ENCODE measurements at places on chromosomes 3 and 15.
A peak's percentile ranks its signal among the peaks of the same experiment; 100 is the strongest.

DNA sequence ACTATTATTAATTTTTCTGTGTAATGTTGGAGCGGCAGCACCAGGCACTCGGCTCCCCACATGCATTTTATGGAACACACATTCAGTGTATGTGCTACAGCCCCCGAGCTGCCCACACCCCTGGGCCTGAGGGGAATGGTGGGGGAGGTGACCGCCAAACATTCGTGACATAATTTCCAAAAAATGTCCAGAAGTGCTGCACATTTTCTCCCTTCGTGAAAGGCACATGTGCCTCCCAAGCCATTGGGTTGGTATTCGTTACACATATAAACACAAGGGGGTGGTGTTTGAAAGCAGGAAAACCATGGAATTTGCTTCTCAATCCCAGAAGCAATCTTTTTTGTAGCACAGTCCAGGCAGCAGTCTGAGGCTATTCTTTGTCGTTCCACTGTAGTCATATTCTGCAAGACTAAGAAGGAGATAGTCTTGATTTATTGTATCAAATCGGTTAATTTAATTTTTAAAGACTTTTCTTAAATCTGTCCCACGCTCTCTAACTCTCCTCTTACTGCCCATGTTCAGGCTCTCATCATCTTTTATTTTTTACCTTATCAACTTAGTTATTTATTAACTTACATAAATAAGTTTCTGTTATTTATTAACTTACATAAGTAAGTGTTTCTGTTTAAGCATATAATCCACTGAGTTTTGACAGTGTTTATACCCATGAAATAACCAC, 39.2 kb upstream of the POLR2M start:
- peak; percentile 37 for DNase-seq

GRCh38 chr15:29857221-29857789, 35.0 kb upstream of the TJP1 start:
- no peak for DNase-seq

GRCh38 chr15:46576646-46577395, 942.0 kb downstream of the SQOR start:
- DNase-seq = peak; percentile 2

DNA sequence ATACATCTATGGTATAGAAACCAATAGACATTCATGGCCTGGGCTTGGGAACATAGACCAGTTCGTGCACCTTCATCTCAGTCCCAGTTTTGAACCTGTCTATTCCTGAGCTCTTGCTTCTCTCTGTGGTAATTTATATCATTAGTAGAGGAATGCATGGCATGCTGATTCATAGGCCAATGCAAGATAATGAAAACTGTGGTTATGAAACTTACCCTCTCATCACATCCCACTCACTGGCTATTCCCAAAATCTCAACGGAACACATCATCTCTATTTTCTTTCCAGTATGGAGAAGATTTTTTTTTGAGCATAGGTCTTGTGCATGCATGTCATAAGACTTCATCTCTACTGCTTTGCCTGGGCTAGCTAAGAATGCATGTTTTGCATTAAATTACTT, 18.7 kb upstream of the P2RY12 start:
- DNase-seq = no peak

DNA sequence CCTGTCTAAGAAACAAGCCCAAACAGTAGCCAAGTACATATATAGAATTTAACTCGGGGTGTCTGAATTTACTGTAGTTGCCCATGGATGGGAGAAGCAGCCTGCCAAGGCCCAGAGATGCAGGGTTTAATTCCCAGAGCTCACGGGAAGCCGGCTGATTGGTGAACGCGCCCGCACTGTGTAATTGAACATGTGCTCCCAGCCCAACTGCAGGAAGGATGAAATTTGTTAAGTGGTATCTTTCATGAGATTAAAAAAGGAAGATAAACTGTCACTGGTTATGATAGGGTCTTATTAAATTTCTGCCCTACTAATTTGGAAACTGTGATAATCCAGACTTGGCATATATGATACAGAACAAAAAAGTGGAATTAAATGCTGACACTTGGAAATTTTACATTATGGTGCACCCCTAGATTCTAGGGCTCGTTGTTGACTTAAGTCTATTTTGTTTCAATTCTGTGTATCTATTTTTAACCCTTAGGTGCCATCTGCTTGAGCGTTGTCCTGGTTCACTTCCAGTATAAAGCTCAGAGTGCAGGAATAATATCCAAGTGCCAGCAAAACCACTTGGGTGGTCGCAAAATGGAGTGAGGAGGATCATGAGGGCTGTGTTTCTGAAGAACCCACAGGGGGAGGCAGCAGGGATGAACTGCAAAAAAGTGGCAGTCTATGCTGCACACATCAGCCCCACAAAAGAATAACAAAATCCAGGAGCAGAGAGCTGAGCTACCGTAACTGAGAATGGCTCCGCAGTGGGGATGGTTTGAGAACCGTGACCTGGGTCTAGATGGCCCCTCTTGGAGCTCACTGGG, 13.8 kb upstream of the TMC3 start:
- DNase-seq = no peak

DNA sequence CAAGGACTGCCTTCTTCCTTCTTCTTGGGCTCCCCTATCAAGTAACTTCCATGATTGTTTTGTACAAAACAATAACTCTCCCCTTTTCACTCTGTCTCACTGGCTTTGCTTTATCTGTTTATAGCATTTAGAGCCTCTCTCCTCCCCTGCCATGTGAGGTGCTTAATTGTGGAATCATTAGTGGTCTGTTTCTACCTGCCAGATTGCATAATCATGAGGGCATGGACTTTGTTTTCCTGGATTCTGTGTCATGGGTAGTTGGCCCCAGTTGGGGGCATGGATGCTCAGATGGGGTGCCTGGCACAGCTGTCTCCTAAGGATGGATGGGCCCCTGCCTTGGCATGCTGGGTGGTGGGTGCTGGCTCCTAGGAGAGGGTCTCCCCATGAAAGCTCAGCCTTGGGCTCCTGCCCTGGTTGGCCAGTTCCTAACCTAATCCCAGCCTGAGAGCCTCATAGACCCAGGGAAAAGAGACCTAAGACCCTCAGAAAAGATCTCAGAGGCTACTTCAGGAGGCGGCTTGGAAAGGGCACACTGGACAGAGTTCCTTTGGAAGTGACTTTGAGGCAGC, 8.0 kb upstream of the CTXND1 start:
- no peak for DNase-seq

DNA sequence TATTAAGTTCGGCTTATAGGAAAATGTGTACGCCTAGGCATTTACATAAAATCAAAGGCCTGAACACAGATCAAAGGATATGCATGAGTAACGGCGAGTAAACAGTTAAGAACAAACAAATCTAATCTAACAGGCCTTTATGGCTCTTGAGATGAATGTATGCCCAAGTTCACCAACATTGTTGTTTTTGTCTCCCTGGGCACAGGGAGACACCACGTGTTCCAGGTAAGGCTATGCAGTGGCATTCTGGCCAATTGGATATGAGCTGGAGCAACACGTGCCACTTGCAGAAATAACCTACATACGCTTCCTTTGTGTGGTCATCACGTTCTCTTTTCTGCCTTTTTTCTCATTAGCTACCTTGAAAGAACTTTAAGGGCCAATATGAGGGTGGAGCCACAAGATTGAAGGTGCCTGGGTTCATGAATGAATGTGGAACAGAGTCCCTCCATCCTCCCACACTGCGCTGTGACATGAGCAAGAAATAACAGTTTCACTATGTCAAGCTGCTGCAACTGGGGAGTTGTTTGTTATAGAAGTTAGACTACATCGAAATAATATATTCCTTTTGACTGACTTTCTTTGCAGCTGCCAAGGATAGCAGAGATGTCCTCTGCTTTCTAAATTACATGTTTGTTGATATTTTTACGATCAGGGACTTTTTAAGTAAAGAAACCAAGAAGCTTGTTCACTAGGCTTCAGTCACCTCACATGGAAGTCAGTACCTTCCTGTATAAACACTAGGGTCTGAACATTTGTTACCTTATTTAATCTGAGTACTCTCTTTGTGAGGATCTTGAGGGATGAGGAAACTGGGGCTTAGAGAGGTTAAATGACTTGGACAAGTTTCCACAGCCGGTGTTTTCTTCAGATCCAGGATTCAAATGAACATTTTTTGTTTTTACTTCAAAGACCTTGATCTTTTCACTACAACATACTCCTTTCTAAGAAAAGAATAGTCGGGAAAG, 427.5 kb upstream of the TBL1XR1 start:
- DNase-seq = no peak

DNA sequence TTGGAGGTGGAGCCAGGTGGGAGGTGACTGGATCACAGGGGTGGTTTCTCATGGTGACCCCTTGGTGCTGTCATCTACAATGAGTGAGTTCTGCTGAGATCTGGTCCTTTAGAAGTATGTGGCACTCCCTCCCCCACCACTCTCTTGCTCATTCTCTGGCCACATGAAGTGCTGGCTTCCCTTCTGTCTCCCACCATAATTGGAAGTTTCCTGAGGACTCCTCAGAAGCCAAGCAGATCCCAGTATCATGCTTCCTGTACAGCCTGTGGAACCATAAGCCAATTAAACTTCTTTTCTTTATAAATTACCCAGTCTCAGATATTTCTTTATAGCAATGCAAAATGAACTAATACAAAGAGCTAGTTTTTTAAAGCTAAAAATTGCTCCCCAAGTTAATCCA, 54.7 kb downstream of the SLC41A3 start:
- no peak for DNase-seq

DNA sequence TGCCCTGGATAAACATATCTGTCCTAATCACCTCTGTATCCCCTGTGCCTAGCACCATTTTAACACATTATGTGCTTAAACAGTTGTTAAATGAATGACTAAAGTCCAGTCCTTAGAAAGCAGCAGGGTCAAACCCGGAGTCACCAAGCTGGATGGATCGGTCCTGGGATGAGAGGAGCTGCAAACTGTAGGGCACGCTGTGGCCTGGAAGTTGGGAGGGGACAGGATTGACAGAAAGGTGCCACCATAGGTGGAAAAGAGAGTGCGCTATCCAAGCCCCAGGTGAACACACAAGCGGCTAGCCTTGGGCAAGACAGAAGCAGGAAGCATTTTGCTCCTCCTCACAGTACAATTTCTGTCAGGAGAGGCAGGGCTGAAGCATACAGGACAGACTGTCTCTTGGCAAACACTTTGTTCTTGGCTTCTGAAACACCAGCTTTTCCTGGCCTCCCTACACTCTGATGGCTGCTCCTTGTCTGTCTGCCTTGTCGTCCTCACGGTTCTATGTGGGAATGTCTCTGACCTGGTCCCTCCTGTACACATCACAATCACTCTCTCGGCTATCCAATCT, 48.4 kb upstream of the KY start:
- no peak for DNase-seq

- DNase-seq = no peak
Measured at GRCh38 chr15:66095871-66096687, 157.5 kb downstream of the MEGF11 start.

- no peak for DNase-seq
Measured at GRCh38 chr3:157460253-157460652, 23.6 kb downstream of the PTX3 start.

GRCh38 chr3:120049881-120050539, 44.2 kb downstream of the GSK3B start:
- no peak for DNase-seq

GRCh38 chr3:167051421-167051820, 328.7 kb downstream of the ZBBX start:
- DNase-seq = no peak

GRCh38 chr3:43181202-43181821, 75.4 kb upstream of the POMGNT2 start:
- no peak for DNase-seq

DNA sequence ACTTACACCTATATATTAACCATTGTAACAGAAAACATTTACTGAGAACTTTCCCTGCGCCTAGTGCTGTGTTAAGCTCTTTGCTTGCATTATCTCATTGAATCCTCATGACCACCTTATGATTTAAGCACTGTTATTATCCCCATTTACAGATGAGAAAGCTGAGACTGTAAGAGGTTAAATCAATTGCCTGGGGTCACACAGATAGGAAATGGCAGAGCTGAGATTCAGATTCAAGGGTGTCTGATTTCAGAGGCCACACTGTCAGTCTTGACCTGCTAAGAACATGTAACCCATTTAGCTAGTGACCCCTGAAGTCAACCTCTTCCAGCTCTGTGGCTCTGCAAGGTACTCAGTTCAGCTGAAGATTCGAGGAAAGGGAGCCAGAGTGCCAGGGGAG, 143.9 kb downstream of the TLE3 start:
- no peak for DNase-seq

GRCh38 chr3:124582621-124583395, 147.4 kb upstream of the UMPS start:
- no peak for DNase-seq

GRCh38 chr3:168707900-168708299, 612.2 kb upstream of the GOLIM4 start:
- DNase-seq = no peak

DNA sequence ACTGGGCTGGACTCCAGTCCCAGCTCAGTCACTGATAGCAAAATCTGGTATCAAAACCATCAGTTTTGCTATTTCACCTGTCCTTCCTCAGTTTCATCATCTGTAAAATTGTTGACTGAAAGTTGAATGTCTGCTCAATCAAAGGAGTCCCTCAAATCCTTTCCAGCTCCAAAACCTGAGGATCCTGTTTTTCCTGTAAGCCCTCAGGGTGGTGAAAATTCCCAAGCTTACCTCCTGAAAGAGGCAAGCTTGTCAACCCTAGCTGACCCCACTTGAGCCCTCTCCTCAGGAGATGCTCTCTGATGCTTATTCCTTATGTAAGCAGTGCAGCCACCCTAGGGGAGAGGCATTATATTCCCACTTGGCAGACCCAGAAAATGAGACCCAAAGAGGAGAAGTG, 82.6 kb downstream of the HMG20A start:
- DNase-seq = no peak

- DNase-seq = peak; percentile 13
Measured at GRCh38 chr3:8875836-8876235, 87.4 kb downstream of the RAD18 start.

DNA sequence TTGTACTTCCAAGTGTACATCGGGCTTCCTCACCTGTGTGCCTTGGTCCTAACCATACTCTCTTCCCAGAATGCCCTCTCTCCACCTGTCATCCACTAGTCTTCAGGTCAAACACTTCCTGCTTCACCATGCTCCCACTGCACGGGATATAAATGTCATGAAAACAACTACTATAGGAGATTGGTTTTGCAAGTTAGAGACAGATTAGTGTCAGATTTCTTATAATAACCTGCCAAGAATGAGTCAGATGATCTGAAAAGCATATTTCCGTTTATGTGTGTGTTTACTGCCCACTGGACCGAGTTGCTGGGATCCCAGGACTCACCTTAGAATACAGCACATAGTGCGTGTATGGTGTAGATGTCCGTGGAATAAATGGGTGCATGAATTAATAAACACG, 21.4 kb downstream of the PLA1A start:
- no peak for DNase-seq

DNA sequence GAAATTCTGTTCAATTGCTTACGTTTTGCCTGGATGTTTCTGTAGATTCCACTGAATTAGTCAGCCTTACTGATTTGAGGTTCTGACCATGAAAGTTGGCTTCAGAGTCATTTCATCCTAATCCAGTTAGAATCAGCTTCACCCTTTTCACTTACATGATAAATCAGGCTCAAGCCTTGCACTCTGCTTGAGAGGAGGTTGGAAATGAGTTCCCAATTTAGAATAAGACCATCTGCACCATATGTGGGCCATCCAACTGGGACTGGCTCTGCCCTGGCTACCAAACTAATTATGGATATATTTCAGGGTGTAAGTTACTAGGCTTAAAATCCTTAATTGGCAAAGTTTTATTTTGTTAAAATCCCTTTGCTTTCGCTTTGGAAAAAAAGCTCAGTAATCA, 255.7 kb downstream of the CHL1 start:
- no peak for DNase-seq

- DNase-seq = no peak
Measured at GRCh38 chr15:81484086-81484955, 110.3 kb upstream of the TMC3 start.

- DNase-seq = no peak
Measured at GRCh38 chr3:168878655-168879054, 782.9 kb upstream of the GOLIM4 start.

- no peak for DNase-seq
Measured at GRCh38 chr3:46082849-46083248, 55.6 kb upstream of the XCR1 start.

Data from right lung (tissue), 10 donors.